AML-193 (cell line): ENCODE measurements at places on chromosomes 11 and 22.

GRCh38 chr11:19474954-19475721 lies 234.4 kb upstream of the E2F8 start:
- no peak for DNase-seq

DNA sequence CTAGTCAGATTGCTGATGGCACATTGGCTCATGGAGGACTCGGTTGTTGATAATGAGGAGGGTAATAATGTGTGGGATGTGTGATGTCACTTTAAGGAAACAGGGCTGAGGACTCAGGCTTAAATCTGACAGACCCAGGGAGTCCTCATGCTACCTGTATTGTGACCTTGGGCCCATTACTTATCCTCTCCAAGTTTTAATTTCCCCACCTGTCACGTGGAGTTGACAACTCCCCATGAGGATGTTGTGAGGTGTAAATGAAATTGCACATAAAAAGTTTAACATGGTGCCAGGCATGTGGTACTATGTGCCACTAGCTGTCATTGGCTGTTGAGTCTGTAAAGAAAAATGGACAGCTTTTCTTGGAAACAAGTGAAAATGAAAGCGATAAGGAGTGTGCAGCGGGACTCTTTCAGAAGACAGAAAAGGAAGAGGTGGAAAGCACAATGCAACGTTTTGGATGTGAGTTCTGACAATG lies 15.3 kb downstream of the IL10RA start:
- DNase-seq: no peak

DNA sequence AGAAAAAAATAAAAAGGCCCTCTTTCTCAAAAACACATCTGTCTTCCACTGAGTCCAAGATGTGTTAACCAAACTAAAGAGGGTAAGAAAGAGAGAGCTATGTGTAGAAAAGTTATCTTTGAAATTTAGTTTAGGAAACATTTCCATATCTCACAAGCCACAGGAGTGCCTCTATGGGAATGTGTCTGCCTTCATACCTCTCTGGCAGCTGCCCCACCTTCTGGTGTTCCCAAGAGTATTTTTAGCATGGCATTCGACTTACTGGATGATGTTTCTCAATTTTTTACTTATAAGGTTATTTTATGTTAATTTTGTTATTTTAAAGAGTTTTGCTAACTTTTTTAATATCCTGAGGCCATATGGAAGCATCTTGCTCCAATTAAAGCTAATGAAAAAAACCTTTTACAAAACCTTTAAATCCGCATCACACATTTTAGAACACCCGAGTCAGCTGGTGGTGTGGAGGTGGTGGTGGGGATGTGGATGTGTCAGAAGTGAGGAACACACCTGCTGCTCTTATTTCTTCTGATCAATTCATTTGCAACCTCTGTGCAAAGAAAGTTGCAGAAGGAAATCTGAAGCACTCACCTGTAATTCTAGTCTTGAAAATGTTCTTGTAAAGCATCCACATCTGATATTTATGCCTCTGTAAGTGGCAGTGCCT lies 112.2 kb downstream of the NCAM1 start:
- no peak for DNase-seq

DNA sequence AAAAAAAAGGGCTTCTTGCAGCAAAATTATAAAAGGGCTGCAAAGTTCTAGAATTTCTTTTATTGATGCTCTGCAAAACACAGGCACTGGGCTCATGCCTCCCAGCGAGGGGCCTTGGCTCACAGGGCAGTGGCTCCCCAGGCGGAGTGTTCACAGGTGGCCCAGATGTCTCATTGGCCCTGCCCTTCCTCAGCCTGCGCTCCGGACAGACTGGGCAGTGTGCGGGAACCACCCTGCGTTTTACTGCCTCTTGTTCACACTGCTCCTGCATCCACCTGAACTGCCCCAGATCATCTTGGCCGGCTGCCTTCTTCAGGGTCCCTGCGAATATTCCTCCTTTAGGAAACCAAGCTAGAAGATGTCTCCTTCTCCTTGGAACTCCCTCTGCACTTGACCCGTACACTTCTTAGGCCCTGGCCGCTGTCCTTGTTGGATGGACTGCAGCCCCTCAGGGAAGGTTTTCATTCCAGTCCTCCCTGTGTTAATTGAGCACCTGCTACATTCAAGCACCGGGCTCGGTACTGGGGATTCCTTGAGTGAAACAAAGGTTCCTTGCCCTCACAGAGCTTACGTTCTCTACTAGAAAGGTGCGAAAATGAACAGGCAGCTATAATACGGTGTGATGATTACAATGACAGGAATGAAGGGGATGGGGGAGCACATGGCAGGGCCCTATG lies 4.5 kb downstream of the TUBA8 start:
- no peak for DNase-seq

- DNase-seq: no peak
Measured at GRCh38 chr11:37474889-37475288, 876.9 kb upstream of the RAG2 start.

GRCh38 chr11:26335903-26336302 lies 4.0 kb downstream of the ANO3 start:
- DNase-seq: no peak

DNA sequence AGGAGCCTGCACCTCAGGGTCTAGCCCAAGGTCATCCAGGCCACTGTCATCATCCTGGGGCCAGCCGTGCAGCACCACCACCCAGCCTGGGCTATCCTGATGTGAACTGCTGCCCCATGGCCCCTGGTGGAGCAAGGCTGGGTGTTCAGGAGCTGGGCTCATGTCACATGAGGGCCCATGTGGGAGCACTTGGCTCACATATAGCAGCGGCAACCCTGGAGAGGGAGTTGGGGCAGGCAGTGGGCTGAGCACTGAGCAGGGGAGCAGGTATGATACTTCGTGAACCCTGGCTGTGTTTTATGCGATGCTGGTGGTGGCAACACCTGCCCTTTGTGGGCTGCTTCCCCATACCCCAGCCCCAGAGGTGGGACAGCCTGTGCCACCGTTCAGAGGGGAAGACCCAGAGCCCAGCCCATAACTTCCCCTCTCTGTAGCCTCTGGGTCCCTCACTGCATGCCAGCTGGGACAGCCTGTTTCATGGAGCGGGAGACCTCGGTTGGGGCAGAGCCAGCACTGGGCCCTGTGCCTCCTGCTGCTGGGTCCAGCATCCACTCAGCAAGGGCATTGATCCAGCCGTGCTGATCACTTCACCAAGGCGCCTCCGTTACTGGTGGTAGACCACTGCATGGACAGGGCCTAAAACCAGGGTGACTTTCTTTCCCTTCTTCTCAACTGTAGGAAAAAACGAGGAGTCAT lies 62.5 kb upstream of the SUSD2 start:
- DNase-seq: no peak

DNA sequence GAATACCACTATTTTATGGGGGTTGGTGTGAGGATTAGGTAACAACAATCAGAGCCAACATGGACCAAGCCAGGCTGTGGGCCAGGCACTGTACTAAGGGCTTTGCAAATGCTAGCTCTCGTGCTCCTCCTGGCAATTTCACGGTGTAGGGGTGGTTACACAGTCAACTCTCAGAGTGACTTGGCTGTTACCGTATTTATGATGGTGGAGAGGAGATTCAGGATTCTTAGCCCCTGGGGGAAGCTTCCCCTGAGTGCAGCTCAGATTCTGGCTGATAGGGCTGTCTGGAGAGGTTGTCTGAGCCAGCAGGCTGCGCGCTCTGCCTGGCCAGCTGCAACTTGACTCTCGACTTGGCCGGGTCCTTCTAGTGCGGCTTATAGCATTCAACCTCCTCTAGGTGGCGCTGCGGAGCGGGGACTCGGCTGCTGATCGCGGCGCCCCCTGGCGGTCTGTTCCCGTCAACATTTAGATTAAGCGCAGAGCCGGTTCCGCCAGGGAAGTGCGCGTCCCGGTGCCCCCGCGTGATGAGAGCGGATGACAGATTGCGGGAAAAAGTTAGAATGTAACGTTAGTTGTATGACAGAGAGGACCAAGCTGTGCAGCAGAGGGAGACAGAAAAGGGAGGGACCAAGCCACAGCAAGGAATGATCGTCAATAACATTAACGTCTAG lies 4.5 kb upstream of the NCF4 start:
- peak; percentile 85 for DNase-seq
